ENCODE measurements at places on chromosomes 7 and 10.

GRCh38 chr7:3404501-3404900 lies 103.4 kb downstream of the SDK1 start:
- no peak for DNase-seq

DNA sequence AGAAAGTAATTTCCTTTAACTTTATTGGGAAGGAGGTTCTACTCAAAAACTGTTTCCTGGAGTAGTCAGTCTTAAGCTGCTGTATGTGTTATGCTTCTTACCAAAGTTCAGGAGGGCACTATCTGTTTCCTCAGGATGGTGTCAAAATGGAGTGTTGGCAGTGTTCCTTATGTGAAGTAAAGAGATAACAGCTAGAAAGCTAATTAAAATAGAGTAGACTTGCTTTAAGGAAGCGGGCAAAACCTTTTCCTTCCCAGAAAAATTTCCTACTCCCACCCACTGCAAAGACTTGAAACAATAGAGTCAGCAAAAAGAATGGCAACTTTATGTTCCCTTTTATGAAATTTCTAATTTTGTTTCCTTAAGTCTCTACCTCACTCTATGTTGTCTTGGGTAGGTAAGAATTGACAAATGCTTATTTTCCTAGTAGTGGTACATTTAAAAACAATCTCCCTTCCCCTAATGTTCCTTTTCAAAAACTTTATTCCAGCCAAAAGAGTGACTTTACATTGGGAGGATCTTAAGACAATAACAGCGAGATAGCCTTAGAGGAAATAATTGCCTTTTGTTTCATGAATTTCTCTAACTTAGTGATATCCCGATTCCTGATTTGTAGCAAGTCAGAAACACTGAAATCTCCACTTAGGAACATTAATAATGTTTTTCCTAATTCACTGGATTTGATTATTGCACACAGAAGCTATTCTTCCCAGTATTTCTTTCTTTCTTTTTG lies 26.5 kb upstream of the ENTPD1 start:
- no peak for DNase-seq

GRCh38 chr7:84663224-84663623 lies 468.6 kb upstream of the SEMA3A start:
- DNase-seq, result no peak

GRCh38 chr7:73519867-73520672 lies 2.0 kb downstream of the BAZ1B start:
- no peak for DNase-seq

- DNase-seq, result no peak
Observed at GRCh38 chr7:34567906-34568305, 90.1 kb upstream of the NPSR1 start.
